ENCODE measurements at places on chromosomes 2 and 18.

DNA sequence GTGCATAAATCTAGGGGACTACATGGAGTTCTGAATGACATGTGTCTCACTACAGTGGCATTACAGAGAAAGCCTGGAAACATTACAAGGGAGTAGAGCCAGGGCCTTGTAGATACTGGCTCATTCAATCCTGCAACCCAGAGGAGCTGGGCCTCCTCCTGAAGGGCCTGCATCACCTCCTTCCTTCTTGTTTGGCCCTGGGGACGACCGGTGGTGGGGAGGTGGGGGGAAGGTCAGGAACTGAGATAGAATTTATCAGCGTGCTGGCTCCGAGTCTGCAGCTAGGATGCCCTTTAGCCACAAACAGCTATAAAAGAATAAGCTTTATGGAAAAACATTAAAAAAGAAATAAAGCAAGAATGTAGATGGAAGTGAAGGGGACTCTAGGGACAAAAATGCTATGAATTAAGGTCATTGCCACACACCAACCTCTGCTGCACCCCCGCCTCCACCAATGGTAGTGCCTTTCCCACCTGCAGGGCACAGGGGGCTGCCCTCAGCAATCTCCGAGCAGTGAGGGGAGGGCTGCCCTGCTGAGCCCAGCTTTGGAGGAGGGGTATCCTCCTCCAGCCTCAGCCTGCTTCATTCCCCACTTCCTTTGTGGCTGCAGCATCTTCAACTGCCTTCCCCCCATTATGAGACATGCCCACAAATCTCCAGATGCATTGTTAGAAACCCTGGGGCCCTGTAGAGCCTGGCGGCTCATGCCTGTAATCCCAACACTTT is 149.0 kb downstream of the MSH2 start:
- DNase-seq, result no peak
- no peaks in the 10 kb centered on the region for H3K4me1 ChIP-seq
- no peaks in the 10 kb centered on the region for H3K36me3 ChIP-seq
- no peak overlapping the region for H3K4me3 ChIP-seq
- no peak overlapping the region for H3K27ac ChIP-seq

- H3K27me3 ChIP-seq, result no peaks in the 10 kb centered on the region
- H3K27ac ChIP-seq, result no peak overlapping the region
- no peak overlapping the region for H3K4me3 ChIP-seq
- DNase-seq, result no peak
- H3K36me3 ChIP-seq, result no peaks in the 10 kb centered on the region
Measured at GRCh38 chr2:151525821-151526373, 116.2 kb downstream of the RIF1 start.

DNA sequence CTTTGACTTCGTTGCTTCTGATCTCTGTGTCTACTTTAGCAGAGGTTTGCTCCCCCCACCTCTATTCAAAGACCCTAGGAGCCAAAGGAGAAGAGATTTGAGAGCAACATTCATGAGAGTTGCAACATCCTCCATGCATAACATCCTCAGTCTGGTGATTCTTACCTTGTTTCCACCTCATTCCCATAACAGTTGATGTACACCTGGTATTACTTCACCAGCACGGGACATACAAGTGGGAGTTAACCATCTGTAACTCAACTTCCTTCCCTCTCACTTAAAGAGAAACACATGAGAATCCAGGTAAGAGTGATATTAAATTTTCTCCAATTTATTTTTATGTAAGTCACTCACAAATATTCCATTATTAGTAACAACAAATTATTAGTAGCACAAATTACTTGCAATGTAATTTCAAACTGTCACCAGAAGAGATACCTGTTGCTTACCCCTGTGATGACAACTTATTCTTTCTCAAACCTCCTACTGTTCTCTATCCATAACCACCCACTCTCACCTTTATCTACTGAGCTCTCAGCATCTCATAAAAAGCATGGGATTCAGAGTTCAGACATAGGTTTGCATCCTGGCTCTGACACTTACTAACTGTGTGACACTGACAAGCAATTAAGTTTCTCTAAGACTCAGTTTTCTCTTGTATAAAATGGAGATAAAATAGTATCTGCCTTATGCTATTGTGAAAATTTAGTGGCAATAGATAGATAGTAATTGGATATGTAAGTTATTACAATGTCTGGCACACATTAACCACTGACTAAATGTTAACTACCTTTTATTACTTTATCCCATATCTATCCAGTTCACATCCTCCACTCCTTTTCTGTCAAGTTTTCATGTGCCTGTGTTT is 184.6 kb upstream of the SRD5A2 start:
- no peak for DNase-seq
- H3K4me1 ChIP-seq, result no peaks in the 10 kb centered on the region
- H3K27me3 ChIP-seq, result no peaks in the 10 kb centered on the region
- no peak overlapping the region for H3K4me3 ChIP-seq

DNA sequence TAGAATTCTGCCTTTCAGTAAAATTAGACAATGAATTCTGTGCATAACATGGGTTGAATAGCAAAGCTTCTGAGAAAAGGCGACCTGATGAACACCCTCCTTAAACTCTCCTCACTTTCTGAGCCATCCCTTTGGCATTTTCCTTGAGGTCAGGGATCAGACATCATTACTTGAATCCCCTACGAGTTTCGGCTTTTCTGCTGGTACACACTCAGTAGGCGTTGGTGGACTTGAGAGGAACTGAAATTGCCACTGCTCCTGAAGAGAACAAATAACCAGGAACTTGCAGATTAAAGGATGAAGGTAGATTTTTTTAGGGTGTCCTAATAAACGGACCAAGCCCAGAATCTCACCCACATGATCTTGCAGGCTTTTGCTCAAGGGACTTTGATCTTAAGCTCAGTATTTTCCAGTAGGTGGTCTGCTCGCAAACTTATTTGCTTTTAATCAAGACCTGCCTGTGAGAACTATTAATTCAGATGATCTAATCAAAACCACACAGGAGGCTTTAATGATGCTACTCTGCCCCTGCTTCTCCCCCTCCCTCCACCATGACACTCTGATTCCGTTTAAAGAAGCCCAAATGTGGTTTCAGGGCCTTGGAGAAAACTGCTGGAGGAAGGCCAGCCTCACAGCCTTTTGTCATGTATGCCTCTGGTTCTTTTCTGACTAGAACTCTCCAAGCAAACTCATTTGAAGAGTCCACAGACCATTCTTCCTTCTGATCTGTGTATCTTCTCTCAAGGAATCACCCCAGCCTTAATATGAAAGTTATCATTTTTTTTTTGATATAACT is 124.9 kb downstream of the PRKCE start:
- H3K27ac ChIP-seq, result no peak overlapping the region
- no peaks in the 10 kb centered on the region for H3K36me3 ChIP-seq
- H3K4me1 ChIP-seq, result no peaks in the 10 kb centered on the region
- H3K27me3 ChIP-seq, result no peaks in the 10 kb centered on the region

DNA sequence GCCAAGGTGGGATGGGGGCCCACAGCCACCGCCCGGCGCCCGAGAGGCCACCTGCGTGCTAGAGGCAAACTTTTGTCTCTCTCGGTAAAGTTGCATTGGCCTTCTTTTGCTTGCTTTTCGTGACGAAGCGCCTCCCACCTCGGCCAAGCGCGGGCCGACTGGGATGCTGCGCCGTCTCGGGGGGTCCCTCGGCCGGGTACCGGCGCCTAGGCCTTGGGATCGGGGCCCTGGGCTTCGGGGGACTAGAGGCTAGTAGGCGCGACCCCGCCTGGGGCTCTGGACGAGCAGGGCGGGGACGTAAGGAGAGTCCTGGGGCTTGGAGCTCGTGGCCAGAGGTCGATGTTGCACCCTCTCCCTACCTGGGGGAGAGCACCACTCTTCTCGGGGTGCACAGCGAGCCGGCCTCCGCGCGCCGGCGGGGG is 545 bp downstream of the GLI2 start:
- H3K27ac ChIP-seq, result peak overlapping the region; percentile 86
- no peaks in the 10 kb centered on the region for H3K36me3 ChIP-seq
- peaks cover 77% of the 10 kb centered on the region for H3K27me3 ChIP-seq
- H3K4me1 ChIP-seq, result peaks cover 44% of the 10 kb centered on the region
- no peak for DNase-seq
- peak overlapping the region; percentile 51 for H3K4me3 ChIP-seq
